ENCODE measurements at places on chromosomes 6 and 20. TPM values are rescaled to one million over a fixed set of nuclear protein-coding genes. Genes with fewer than 3 reads are reported as not detected.

GRCh38 chr20:57432862-57433491 is 41.8 kb downstream of the RBM38 start:
- no peak for DNase-seq

Gene HLA-DPA1
- total RNA-seq = not detected

Gene ZNF334
- 0.24 TPM for total RNA-seq

DNA sequence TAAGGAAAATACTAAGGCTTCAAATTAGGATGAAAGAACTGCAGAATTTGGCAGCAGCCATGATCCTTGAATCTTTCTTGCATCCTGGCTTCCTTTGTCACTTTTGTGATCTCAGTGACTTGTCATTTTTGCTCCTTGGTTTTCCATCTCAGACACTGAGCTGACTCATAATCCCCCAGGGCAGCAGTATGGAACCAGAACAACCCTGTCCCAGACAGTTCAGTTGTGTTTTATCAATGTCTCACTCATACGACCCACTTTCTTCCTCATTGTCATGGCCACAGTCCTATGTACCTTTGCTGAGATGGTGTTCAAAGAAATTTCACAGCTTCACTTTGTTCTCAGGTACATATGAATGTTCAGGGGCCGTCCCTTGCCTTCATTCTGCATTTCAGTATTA is 488.5 kb upstream of the BTBD3 start:
- DNase-seq = peak; percentile 44

- no peak for DNase-seq
Observed at GRCh38 chr6:67433124-67433523, 1202.0 kb upstream of the ADGRB3 start.

GRCh38 chr6:48243071-48243470 is 132.1 kb upstream of the PTCHD4 start:
- DNase-seq = no peak

DNA sequence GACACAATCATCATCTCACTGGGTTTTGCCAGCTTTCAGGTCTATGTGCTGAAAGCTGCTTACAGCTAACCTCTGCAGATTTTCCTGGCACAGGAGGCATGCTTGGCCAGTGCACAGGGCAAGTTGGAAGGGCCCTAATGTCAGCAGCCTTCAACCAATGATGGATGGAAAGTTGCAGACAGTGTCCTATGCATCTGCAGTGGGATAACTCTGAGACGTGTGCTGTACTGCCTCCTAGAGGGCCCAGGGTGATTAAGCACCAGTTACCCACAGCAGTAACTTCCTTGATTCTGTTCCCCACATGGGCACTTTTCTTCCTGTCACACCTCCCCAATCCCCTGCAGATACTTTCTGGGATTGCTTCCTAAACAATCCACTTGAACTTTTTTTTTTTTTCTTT is 38.6 kb downstream of the OVOL2 start:
- DNase-seq = no peak

GRCh38 chr6:152298848-152299735 is 338.1 kb downstream of the SYNE1 start:
- no peak for DNase-seq

DNA sequence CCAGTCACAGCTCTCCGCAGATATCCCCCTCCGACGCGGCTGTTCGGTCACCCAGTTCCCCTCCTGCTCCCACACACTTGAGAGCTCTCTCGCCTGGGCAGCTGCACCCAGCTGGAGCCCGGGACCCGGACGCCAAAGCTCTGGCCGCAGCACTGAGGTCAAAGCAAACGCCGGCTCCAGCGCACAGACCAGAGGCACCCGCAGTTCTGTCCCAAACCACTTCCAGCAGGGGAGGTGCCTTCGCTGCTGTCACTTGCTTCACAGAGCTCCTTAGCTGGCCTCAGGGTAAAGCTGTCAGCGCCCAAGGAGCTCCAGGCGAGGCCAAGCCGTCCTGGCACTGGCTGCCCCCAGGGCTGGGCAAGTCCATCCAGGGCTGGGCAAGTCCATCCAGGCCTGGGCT is 27.9 kb downstream of the SLC2A4RG start:
- no peak for DNase-seq

DNA sequence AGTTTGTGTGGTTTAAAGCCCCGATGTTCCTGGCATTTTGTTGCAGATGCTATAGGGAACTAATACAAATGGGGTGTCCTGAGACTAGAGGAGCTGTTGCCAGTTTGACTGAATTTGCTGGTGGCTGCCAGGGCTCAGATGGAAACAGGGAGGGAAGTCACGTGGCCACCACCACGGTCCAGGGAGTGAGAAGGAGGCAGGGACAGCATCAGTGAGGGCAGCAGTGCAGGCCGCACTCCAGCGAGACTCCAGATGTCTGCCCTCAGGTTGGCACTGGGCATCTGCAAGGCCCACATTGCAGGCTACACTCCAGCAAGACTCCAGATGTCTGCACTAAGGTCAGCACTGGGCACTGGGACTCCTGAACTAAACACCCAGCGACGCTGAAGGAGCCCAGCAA is 86.2 kb downstream of the RAMACL start:
- no peak for DNase-seq
